Stimulated activated CD8-positive, alpha-beta memory T cell treated with anti-CD3 and anti-CD28 coated beads, Interleukin-7, amount 100 ng/mL, for 4 hours (primary cell): ENCODE measurements at places on chromosomes 1 and 21.

GRCh38 chr21:45990741-45991605, 9.4 kb downstream of the COL6A1 start:
- no peak for DNase-seq

GRCh38 chr1:91166106-91166712, 144.4 kb upstream of the ZNF644 start:
- DNase-seq: no peak

DNA sequence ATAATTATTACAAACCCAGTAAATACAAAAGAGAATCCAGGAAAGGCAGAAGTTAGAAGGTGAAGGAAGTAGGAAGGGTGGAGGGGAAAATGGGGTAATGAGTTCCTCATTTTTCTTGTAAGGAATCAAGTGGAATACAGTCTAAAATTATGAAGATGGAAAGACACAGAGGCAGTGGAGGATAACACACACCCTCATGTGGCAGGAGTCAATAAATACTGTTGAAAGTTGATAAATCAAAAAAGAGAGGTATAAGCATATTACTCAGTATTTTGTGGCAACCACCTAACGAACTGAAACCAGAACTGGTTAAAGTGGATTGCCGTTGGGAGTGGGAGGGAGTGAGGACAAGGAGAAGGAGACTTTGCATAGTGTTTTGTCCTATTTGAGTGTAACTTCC, 78.6 kb upstream of the SLC44A3 start:
- DNase-seq: no peak

DNA sequence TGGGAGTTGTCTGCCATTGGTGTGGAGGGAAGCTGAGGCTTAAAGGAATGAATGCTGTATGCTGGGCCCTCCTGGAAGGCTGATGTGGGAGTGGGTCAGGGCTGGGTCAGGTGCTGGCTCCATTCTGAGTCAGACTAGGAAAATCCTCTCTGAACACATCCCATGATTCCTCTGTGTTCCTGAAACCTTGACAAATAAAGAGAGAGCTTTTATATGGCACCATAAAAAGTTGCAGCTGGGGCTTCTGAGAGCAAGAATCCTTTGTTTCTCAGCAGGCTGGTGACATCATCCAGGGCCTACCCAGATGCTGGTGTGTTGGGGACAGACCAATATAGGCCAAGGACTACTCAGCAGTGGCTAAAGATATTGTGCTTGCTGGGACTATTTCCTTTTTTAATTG, 27.8 kb upstream of the NFASC start:
- no peak for DNase-seq

DNA sequence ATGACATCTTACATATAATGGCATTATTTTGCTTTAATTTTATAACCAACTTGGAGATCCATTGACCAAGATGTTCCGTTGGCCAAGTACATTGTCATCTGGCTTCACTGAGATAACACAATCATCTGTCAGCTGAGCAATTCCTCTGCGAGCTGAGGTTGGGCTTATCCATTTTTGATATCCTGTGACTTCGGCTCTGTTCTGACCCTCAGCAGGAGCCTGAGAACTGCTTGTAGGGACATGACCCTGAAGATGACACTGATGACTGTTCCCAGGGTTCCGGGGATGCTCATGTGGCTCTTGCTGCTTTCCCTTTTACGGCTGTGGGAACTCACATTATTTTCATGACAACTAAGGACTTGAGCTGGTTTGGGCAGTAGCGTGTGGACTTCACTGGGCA, 51.2 kb downstream of the TLR5 start:
- DNase-seq: no peak

GRCh38 chr1:95309031-95309471, 75.0 kb downstream of the RWDD3 start:
- no peak for DNase-seq

GRCh38 chr1:225449261-225449660, 21.4 kb upstream of the LBR start:
- no peak for DNase-seq
